ENCODE measurements at places on chromosomes 2 and 18. TPM values are rescaled to one million over a fixed set of nuclear protein-coding genes. Genes with fewer than 3 reads are reported as not detected.

GRCh38 chr18:52499016-52499415 is 159.0 kb downstream of the DCC start:
- peak; percentile 84 for DNase-seq

DNA sequence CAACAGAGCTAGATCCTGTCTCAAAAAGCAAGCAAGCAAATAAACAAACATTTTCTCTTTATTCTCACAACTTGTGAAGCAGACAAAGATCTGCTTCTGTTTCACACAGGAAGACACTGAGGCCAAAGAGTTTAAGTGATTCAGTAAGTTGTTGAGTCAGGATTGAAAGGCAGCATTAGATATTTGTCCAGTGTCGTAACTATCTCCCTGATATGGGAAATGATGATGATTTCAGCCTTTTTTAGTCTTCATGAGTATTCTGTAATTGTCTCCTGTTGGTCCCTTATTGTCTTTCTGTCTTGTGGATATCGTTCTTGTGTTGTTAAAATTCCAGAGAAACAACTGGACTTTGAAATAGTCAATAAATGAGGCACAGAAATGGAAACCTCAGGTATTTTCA is 59.6 kb downstream of the GATA6 start:
- no peak for DNase-seq

DNA sequence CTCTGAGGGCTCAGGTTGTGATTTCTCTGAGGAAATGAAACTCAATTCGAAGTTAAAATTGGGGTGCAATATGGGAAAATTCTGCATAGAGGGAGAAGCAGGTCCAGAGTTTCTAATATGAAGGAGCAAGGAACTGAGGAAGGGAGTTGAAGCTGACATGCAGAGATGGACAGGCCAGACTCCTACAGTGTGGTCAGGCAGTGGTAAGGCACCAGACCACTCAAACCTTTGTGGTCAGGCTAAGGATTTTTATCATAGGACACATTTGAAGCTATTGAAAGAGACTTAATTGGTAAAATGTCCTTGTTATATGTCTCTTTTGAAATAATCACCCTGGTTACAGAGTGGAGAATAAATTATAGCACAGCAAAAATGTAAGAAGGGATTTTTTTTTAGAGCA is 1074.8 kb upstream of the CDH2 start:
- no peak for DNase-seq

DNA sequence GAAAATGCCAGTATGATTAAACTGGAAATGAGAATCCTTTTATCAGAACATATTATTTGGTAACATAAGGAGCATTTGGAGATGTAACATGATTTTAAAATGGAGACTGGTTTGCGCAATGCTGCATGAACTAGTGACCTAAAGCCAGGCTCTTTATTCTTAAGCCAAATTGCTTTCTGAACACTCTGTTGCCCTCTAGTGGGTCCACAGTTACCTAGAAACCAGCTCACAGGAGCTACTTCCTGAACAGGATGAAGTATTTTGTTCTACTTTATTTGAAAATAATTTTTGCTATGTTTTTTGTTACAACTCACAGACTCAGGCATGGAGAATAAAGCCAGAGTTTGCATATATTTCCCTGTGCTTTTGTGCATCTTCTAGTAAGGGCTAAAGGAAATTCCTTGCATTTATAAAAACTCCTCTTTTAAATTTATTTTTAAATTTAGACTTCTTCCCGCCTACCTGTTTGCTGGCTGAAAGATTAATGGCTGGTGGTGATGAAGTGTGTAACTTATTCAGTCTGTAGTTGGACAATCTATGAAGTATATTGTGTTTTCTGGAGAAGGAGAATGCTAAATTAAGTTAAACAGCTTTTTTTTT is 146.7 kb downstream of the PARD3B start:
- peak; percentile 86 for DNase-seq

GRCh38 chr2:120091436-120091835 is 78.6 kb downstream of the EPB41L5 start:
- no peak for DNase-seq

GRCh38 chr2:234963773-234964615 is 12.2 kb downstream of the SH3BP4 start:
- DNase-seq: no peak

- DNase-seq: no peak
Measured at GRCh38 chr2:8216397-8216796, 465.5 kb upstream of the ID2 start.

GRCh38 chr2:130186391-130186790 is 4.3 kb downstream of the MZT2B start:
- DNase-seq: no peak

DNA sequence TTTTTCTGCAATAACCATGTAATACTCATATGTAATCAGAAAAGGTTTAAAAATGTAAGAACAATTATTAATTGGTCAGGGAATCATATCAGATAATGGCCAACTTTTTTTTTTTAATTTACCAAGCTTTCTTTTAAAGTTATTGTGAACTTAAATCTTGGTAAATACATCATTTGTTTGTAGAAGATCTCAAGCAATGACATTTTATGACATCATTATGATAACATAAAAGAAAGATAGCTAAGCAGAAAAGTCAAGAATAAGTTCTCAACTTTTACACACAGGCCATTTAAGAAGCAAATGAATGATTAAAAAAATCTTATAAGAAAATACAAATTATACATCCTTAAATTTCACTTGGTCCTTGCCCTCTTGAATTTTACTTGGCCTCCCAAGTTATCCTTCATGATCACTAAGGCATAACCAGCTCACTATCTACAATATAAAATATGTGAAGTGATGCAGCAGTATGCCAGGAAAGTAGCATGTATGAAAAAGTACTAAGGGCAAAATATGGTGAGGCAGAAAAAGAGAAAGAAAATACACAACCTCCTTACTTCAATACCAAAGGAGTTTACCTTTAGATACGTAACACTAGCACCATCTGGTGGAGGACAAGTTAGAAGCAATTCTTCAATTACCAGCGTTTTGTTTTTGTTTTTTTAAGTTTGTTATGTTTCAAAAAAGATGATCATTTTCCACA is 116.6 kb downstream of the SRBD1 start:
- peak; percentile 34 for DNase-seq

GRCh38 chr2:182907081-182907830 is 40.8 kb upstream of the FRZB start:
- no peak for DNase-seq

DNA sequence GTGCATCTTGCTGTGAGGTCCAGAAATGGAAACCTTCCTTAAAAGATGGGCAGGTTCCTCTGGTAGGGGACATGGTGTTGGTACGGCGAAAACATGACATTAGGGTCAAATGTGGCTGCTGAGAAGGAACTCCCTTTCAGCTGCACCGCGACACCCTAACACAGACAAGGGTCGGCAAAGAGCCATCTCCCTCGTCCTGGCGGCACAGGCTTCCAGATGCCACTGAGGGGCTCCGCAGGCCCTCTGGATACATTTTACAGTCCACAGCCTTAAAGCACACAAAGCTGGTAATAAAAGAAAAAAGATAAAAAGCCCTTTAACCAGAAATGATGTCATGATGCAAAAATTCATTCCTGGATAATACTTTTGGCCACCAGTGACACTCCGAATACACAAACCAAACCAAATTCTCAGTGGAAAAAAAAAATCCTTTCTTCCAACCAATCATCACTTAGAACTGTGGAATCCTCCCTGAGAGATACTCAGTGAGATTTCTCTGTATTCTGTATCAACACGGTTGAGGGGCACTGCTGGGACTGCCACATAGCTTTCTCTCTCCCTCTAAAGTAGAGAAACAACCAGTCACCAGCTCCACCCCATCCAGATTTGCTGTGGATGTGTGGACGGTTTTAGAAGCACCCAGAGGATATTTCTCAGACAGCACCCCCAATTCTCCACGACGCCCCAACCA is 174.8 kb downstream of the HDAC4 start:
- no peak for DNase-seq

DNA sequence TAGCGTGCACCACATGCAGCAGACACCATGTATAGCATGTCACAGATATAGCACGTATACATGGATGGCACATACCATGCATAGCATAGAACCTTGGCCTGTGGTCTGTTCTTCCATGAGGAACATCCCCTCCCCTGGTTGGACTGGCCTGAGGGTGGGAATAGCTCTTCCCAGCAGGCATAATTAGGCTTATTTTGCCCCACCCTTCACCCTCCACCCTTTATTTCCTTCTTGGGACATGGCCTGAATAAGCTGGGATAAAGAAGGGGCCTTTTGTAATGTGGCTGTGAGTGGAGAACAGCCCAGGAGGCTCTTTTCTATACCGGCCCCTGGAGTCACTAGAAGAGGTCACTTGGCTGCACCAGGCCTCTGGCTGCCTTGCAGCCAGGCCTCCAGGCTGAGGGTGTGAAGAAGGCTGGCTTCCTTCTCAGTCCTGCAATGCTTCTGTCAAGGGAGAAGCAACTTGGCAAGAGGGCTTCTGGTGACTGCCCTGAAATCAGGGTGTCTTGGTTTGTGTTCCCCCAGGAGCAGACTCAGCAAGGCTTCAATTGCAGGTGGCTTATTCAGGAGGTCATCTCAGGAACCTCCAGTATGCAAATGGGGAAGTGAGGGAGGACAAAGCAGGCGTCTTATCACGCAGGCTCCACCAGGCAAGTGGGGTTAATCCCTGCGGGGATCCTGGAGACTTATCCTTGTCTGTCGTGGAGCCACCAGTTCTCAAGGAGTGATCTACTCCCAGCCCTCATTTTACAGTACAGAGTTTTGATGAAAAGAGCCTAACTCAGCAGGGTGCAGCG is 68.2 kb downstream of the HS6ST1 start:
- no peak for DNase-seq

- no peak for DNase-seq
Measured at GRCh38 chr2:185279999-185280398, 458.6 kb upstream of the FSIP2 start.

GRCh38 chr2:100242476-100242875 is 79.8 kb downstream of the LONRF2 start:
- no peak for DNase-seq

- no peak for DNase-seq
Measured at GRCh38 chr2:64013053-64013452, 6.2 kb downstream of the VPS54 start.

- no peak for DNase-seq
Measured at GRCh38 chr2:180412219-180412618, 405.1 kb upstream of the CWC22 start.

DNA sequence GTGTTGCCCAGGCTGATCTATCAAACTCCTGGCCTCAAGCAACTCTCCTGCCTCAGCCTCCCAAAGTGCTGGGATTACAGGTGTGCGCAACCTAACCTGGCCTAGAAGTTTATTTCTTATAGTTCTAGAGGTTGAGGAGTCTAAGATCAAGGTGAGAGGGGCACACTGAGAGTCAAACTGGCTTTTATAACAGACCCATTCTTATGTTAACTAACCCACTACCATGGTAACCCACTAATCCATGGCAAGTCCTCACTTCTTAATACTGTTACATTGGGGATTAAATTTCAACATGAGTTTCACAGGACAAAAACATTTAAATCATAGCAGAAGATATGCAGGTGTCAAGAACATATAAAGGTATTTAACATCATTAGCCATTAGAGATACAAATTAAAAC is 50.6 kb downstream of the MDH1 start:
- no peak for DNase-seq

GRCh38 chr2:21317131-21317530 is 193.4 kb downstream of the TDRD15 start:
- peak; percentile 52 for DNase-seq

DNA sequence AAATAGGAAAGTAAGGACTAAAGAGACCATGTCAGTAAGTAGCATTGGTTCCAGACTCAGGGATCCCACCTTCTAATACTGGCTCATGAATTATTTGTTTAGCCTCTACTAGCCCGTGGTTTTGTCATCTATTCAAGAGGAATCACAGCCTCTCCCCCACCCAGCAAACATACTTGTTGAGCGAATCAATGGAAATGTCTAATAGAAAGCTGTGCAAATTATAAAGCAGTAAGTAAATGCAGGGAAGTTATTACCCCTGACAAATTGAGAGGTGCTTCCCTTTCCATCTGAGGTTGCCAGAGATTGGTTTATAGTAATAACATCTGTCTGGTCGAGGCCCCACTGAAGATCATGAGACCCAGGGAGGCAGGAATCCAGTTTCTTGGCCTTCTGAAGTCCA is 219.3 kb upstream of the OSR1 start:
- DNase-seq: peak; percentile 47

DNA sequence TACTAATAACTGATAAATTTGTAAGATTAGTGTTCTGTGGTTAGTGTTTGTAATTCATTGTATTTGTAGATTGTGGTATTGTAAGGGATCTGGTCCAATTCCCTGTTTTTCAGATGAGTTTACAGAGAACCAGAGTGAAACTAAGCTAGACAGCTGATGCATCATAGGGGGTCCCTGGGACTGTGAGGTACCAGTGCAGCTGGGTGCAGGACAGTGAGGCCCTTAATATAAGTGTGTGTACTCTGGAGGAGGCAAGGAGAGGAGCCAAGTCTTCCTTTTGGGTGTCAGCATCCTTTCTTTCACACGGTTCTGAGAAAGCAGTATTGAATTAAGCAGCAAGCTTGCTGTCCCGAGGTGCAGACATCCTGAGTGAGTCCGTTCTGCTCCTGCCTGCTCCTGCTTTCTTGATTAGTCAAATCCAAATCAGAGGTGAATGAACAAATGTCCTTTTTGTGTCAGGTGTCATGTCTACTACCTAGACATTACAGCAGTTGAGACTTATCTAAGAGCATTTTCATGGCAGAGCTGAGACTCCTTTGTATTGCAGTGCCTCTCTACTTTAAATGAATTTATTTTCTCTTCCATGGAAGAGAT is 194.9 kb downstream of the MCFD2 start:
- DNase-seq: no peak

CFAP221 gene
- 0.30 TPM for polyA plus RNA-seq

TDRD15 gene
- polyA plus RNA-seq: not detected

SKOR2 gene
- not detected for polyA plus RNA-seq

WNT6 gene
- polyA plus RNA-seq: 0.08 TPM

PDCL3 gene
- polyA plus RNA-seq: 64.1 TPM

UPP2 gene
- polyA plus RNA-seq: not detected

EML6 gene
- polyA plus RNA-seq: 1.8 TPM

EMILIN1 gene
- polyA plus RNA-seq: 0.46 TPM

SIX3 gene
- polyA plus RNA-seq: 0.73 TPM

TMEM163 gene
- not detected for polyA plus RNA-seq

CIB4 gene
- 0.30 TPM for polyA plus RNA-seq

IL36B gene
- polyA plus RNA-seq: not detected

CPO gene
- 0.13 TPM for polyA plus RNA-seq

ZNF513 gene
- 13.1 TPM for polyA plus RNA-seq

WDR7 gene
- polyA plus RNA-seq: 4.4 TPM

RMC1 gene
- polyA plus RNA-seq: 14.7 TPM

All from A549 (cell line).